Kidney tubule cell (primary cell): ENCODE measurements at places on chromosomes 1 and 21.
A peak's percentile ranks its signal among the peaks of the same experiment; 100 is the strongest.

DNA sequence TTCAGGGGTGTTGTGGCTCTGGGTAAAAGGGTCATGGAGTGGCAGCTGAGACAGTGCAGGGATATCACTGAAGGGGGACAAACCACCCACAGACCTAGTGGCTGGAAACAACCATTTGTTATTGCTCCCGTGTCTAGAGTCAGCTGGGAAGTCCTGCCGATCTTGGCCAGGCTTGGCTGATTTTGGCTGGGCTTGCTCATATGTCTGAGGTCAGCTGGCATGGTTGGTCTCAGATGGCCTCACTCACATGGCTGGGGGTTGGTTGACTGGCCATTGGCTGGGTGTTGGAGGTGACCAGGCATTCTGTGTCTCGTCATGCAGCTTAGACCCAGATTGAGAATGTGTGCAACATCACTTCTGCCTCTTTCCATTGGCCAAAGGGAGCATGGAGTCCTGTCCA is 203.8 kb upstream of the POU3F1 start:
- peak; percentile 79 for DNase-seq

- peak; percentile 62 for DNase-seq
These were observed 35.4 kb downstream of the PTPRU start for GRCh38 chr1:29271724-29272123.

DNA sequence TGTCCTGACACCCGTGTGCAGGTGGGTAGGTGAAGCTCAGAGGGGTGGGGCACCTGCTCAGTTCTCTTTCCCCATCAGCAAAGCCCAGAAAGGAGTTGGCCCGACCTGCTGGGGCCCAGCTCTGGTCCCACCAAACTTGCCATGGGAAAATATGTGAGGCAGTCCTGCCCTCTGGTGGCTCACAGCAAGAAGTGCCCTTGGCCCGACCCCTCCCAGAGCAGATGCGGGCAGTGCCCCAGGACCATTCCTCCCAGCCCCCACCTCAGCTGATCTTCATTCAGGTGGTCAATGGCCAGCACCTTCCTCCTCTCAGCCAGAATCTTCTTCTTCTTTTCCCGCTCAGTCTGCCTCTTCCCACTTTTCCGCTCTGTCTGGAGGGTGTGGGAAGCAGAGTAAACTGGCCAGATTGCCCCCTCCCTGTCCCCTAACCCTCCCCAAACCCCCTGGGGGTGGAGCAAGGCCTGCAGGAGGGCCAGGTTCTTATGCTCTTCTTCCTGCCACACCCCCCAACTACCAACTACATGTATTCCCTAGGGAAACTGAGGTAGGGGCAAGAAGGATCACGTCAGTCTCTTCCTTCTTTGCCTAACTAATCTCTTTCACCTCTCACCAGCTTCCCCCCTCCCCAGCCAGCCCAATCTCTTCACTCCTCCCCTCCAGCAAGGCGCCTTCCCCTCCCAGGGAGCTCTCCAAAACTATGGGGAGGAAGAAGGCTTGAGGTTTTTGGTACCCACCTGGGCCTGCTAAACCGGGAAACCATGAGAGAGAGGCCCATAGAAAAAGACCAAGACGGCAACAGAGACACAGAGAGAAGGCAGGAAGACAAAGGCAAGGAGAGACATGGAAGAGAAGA is 15.6 kb downstream of the TNNT2 start:
- DNase-seq: peak; percentile 56

DNA sequence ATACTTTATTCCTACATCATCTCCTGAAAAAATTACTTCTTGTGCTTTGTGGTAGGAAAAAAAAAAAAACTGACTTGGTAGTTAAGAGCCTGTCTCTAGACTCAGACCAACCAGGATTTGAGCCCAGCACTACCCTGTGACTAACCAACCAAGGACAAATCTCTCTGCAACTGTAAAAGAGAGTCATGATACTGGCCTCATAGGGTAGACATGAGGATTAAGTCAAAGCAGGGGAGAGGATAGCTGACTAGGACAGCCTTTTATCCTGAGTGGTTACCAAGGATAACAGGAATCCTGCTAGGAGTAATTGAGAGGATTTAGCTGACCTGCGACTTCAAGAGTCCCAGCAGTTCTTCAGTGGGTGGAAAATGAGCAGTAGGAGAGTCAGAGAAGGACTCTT is 112.8 kb downstream of the C1orf21 start:
- DNase-seq: no peak

DNA sequence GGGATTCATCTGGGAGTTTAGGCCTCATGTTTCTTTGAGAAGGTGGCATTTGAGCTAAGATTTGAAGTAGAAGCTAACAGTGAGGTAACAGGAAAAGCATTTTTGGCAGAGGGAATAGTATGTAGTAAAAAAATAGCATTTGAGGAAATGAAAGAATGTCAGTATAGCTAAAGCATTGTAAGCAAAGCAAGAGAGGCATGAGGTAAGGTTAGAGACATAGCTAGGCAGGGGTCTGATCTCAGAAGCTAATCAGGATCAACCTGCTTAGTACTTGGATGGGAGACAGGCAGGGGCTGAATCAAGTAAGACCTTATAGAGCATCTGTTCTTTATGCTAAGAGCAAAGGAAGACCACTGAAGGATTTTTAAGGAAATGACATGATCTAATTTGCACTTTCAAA is 4.0 kb downstream of the POLR3C start:
- DNase-seq: no peak

- no peak for DNase-seq
These were observed 15.6 kb downstream of the PAX7 start for GRCh38 chr1:18646091-18646785.

DNA sequence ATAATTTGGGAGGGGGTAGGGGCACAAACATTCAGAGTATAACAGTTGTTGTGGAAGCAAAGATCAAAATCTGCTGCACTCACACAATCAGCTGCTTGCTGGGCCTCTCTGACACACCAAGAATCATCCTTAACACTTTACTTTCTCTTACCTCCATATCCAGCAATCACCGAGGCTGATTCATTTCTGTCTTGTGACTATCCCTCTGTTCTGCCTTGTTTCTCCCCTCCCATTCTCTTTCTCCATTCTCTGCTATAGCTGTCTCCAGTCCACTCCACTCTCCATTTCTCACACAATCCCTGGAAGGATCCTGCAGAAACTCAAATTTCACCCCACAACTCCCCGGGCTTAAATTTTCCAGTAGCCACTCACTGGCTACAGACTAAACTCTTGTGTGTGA is 91.8 kb upstream of the NGF start:
- peak; percentile 72 for DNase-seq

DNA sequence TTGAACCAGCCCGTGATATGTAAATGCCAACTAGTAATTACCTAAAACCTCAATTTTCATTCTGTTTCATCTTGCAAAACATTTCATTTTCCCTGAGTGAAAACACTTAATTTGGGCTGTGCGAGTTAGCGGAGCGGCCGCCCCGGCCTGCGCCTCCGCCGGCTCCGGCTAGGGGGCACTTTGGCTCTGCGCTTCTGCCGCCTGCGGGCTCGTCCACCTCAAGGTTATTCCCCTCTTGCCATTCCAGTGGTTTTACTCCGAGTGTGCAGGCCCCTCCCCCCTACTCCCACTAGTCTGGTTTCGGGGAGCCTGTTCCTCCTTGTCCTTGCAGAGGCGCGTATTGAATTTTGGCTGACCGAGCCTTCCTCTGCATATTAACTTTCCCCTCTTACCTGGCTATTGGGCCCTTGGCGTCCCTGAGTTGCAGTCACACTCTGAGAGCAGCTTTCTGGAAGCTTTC is 55.6 kb downstream of the PEX14 start:
- peak; percentile 82 for DNase-seq
